ENCODE measurements at places on chromosomes 5 and 9.
A peak's percentile ranks its signal among the peaks of the same experiment; 100 is the strongest.

- no peak for DNase-seq
These were observed 30.1 kb upstream of the TENT2 start for GRCh38 chr5:79582186-79582585.

DNA sequence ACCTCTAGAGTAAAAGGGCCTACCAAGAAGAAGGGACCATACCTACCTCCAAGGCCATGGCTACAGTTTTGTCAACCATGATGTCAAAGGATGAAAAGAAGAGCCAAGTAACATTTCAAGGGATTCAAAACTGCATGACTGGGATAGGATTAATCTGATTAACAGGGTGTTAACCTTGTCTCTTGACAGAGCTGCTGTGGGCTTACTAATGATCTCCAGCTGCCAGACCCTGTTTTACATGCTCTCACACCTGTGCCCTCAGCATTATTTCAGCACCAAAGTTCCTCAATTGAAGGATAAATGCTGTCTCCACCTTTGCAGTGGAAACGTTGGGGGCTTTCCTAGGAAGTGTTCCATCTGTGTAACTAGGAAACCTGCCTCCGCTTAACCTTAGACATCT is 78.3 kb downstream of the DMAC1 start:
- DNase-seq: no peak

GRCh38 chr5:135565725-135566421 is 12.9 kb downstream of the CXCL14 start:
- DNase-seq: peak; percentile 53

- DNase-seq: no peak
These were observed 57.1 kb upstream of the IZUMO3 start for GRCh38 chr9:24602693-24603352.

DNA sequence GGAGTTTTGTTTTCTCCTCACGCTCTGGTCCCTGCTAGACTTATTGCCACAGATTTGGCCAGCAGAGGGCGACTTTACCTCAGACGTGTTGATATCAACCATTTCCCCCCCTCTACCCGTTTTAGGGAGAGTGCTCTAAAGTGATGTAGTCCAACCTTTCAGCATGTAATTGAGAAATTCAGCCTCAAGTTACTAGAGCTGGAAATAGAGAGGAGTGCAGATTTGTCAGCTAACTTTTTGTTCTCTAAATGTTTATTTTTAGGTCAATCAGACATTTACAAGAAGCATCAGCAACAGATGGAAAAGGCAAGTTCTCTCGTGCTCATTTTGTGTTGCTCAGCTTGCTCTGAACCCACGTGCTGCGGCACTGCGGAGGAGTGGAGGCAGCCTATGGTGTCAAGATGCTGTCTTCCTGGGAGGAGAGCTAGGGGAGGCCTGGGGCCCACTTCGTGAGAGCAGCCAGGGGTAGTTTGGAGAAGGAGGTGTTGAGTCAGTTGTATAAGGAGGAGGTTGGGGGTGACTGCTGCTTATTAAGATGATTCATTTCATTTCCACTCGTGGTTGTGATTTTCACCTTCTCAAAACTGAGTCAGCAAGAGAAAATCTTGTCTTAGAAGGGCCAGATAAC is 53.6 kb downstream of the GPR107 start:
- peak; percentile 66 for DNase-seq

DNA sequence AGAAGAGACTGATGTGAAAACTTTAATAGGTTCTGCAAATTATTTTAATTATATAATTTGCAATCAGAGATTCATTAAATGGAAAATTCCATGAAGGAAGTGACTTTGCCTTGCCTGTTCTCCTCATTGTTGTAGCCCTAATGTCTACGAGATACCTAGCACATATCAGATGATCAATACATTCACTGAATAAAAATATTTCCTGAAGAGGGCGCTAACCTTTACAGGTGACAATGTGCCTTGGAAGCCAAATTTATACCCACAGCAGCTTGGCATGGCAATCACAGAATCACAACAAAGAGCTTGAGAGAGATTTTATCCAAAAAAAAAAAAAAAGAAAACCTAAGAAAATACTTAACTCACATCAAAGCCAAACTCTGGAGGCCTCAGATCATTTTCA is 17.4 kb downstream of the HAUS6 start:
- DNase-seq: no peak

DNA sequence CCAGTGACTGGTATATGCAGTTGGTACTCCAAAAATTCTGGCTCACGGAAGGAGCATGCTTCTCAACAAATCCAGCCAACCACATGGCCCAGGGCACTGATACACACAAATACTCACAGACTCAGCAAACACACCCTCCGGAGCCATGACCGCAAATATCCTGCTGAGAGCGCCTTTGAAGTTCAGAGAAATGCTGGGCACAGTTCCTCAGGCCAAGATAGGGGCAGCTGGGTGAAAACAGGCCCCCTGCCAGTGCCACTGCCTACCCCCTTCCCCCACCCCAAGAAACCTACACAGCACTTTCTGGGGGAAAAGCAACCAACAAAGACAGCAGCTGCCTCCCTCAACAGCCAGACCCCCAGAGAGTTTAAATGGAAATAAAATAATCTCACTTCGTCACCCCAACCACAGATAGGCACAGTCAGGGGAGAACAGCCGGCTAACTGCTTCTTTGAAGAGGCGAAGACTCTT is 120.0 kb downstream of the C5orf15 start:
- no peak for DNase-seq

- no peak for DNase-seq
These were observed 10.0 kb upstream of the C5 start for GRCh38 chr9:121059998-121060636.

DNA sequence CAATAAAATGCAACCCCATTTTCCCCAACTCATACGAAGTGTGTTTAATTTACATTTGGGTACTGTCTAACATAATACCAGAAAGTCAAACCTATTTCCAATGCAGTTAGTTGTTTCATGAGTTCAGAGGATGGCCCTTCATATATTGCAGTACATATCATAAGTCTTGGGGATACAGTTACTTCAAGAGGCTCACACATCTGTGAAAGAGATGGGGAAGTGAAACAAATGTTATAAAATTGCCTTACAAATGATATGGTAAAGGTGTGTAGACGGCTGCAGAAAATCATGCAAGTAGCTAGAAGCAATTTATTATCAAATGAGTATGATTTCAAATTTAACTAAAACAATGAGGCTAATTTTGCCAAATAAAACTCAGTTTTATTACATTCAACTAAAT is 219.0 kb upstream of the CDH12 start:
- no peak for DNase-seq

GRCh38 chr5:172160506-172160905 is 27.5 kb downstream of the STK10 start:
- DNase-seq: no peak

DNA sequence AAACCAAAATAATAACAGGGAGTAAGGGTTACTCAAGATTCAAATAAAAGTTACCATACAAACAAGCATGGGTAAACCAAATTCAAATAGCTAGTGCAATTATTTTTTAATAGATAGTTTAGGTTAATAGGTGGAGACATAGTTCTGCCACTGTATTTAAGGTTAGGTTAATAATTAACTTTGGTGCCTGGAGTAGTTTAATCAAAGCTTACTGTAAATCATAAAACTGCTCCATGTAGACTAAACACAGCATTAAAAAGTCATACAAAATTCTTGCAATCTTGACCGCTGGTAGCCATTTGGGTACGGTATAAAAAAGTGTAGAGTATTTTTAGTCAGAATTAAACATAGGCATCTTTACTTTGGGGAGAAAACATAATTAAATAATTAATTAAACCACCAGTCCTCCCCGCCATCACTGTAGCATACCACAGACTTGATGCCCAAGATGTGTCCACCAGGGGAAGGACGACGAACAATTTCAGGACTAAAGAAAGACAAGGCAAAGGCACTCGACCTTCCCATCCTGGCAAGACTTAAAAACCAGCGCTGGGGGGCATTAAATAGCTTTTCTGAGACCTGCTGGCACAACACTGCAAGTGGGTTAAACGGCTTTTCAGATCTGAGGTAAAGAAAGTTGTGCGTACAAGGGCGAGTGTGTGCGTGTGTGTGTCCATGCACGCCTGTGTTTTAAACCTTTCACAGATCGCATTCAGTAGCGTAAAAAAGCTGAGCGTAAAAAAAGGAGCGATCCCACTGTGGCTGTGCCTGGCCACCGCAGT is 2.9 kb downstream of the SEMA6A start:
- no peak for DNase-seq

DNA sequence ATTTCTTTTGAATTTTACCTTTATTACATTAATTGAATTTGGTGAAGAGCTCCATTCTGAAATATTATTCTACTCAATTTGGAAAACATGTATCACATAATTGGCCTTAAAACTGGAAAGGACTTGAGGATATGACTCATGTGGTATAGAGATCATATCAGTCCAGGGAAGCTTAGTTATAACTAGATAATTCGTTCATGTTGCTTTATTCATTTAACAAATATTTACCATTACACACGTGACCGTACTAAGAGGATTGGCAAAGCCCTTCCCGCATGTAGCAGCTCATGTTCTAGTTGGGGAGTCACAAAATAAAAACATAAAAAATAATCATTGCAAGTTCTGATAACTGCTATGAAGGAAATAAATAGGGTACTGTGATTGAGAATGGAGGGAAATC is 1816.5 kb downstream of the MAT2B start:
- DNase-seq: no peak

- no peak for DNase-seq
These were observed 11.2 kb upstream of the EGR1 start for GRCh38 chr5:138454121-138454520.

- no peak for DNase-seq
These were observed 119.0 kb upstream of the STARD4 start for GRCh38 chr5:111631328-111631727.

- no peak for DNase-seq
These were observed 13.2 kb upstream of the C5orf58 start for GRCh38 chr5:170219615-170220014.

DNA sequence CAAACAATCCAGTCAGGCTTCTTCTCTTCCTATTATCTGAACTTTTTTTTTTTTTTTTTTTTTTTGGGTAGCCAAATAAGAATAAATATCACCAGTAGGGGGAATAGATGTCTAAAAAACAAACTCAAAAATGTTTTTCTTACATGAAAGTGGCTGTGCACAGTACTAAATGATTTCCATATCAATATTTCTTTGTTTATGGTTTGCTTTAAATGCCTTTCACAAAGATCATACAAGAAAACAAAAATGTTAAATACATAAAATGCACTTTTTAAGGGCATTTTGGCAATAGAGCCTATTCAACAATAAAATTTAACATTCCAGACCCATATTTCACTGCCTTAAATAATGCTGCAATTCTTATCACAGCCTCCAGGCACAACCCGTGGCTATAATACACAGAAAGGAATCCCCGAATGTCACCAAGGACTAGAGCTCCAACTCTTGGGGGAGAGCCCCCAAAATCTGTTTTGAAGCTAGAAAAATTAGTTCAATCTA is 91.1 kb upstream of the TBCA start:
- no peak for DNase-seq

GRCh38 chr5:115844321-115844817 is 2.6 kb downstream of the AP3S1 start:
- DNase-seq: no peak

All from activated CD4-positive, CD25-positive, alpha-beta regulatory T cell (primary cell).